SHP77 treated with DMSO at 0.1 percent for 48 hours (cell line): ENCODE measurements at places on chromosomes 1 and 21.
A peak's percentile ranks its signal among the peaks of the same experiment; 100 is the strongest.

GRCh38 chr1:54819733-54820132 is 18.6 kb upstream of the TTC22 start:
- no peak for DNase-seq

DNA sequence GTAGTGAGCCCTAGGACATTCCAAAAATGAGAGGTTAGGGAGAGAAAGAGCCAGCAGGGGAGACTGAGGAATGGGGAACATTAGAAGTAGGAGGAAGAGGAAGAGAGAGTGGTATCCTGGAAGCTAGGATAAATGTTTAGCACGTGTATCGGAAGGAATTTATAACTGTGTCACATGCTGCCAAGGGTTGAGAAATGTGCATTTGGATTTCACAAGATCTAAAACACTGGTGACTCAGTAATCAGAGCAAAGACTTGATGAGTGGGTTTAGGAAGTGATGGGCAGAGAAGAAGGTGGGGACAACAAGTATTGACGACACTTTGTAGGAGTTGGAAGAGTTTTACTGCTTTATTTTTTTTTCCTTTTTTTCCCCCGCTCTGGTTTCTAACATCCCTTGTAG is 193.9 kb downstream of the FMN2 start:
- DNase-seq: no peak

DNA sequence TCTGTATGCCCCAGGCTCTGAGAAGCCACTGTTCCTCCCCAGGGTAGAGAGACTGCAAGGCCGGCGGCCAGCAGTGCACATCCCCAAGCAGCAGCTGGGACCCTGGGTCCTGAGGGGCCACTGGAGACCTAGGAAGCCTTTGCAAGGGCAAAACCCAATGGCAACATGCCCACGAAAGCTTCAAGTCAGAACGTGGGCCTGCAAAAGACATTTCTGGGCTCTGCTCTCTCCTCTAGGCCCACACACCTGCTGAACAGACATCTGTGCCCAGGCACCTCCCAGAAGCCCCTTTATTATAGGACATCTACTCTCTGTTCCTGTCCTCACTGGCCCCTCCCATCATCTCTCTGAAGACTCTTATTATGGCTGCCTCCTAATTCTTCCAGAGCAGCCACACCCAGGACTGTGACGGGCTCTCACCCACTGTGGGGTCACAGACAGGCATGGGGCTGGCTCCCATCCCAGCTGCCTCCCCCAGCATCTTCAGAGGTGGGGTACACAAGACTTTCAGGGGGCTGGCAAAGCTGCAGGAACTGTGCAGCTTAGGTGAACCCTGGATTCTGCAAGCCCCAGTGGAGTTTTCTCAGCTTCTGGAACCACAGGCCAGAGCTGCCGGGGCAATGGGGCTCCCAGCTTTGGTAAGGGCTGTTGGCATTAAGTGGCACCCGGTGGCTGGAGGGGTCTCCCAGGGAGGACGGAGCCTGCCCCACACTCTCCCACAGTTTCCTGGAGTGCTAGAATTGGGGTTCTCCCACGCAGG is 12.6 kb downstream of the TRIM11 start:
- DNase-seq: no peak

DNA sequence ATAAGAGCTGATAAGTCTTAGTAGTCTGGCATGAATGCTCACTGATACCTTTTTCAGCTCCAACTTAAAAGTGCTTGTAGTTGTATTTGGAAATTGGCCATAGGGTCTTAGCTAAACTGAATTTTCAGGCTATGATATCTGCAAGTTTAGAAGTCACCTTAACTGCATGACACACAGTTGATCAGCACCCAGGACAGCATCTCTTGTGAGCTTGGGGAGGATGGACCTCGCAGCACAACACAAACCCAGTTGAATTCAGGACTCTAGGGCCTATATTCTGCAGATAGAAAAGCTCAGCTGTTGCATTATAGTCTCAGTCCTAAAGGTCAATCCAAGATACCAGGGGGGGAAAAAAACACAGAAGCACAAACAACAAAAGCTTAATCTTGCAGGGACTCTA is 394.3 kb downstream of the KCNH1 start:
- DNase-seq: no peak

DNA sequence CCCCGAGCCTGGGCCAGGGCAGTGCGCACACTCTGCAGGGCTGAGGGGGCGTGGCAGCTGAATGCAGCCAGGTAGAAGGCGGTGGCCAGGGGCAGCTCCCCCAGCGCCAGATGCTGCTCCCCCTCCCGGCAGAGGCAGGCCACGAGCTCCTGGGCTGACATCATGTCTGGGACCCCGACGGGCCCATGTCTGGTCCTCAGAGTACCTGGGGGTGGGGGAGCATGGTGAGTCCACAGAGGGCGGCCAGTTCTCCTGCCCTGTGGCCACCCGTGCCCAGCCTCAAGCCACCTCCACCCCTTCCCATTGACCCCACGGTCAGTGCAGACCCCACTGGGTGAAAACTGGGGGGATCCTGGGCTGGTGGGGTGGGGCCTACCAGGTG is 838 bp downstream of the TTC34 start:
- no peak for DNase-seq

GRCh38 chr1:236168716-236169429 is 26.5 kb downstream of the GPR137B start:
- DNase-seq: no peak

DNA sequence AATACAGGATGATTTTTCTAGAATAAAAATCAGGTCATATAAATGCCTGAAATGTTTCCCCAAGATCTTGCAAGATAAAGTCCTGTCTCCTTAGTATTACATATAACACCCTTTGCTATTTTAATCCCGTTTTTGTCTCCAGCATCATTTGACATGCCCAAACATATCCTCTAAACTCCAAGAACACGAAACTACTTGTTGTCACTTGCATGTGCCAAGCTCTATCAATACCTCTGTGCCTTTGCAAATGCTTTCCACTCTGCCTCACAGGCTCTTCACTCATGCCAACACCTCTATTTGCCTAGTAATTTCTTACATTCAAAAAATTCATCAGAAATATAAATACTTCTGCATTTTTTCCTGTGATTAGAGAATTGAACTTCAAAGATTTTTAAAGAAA is 37.9 kb downstream of the LRRIQ3 start:
- DNase-seq: no peak

DNA sequence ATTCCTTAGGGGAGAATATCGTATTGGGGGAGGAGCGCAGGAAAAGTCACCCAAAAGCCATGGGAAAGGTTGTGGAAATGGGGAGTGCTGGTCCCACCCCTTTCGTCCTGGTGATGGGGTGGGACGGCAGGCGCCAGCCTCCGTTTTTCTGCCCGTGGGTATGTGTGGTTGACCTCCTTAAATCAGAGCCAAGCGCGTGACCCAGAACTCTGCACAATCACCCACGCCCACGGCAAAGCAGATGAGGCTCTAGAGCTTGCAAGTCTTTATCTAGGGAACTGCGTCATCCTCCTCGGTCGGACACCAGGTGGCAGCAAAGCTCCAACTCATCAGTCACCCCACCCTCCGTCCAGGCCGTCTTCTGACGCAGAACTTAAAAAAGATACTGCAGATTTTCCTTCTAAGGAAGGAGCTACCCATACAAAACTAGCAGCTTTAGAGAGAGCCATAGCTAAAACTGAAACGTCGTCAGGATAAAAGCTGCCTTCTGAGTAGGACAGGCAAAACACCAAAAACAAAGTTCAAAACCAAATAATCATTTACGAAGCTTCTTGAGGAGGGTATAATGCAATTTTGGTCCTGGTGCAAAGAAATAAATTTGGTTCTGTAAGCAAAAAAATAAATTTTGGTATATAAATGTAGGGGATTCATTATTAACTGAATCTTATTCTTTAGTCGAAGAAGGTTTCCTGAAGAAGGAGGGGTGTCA is 62.0 kb downstream of the TBX19 start:
- DNase-seq: peak; percentile 74

- no peak for DNase-seq
Measured at GRCh38 chr1:241589521-241589920, 50.6 kb downstream of the CHML start.

DNA sequence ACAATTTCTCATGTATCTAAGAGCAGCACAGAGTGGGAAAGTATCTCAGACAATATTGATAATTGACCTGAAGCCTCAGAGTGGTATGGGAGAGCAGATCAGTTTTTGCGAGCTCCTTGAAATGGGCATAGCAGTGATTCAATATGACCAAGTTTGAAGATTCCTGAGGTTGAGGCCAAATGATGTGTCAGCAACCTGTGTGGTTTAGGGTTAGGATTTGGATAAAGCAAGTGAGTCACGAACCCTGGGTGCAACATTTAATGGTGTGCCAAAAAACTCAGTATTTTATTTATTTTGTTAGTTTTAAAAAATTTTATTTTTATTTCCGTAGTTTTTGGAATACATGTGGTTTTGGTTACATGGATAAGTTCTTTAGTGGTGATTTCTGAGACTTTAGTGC is 92.5 kb upstream of the C21orf91 start:
- no peak for DNase-seq

DNA sequence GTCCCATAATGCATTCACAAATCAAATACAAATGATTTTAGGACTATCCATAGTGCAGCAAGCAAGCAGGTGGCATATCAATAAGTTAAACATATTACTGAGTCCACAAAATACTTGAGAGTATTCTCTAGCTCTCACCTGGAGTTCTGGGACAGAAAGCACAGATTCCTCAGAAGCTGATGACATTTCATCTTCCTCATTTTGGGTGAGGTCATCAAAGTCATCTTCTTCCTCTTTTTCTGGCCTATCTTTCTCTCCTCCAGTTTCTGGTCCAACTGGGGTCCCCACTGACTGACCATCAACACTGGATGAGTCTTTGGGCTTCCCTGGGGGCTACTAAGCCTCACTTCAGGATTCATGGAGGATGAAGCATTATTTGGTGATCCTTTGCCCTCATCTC is 38.9 kb downstream of the YY1AP1 start:
- no peak for DNase-seq

DNA sequence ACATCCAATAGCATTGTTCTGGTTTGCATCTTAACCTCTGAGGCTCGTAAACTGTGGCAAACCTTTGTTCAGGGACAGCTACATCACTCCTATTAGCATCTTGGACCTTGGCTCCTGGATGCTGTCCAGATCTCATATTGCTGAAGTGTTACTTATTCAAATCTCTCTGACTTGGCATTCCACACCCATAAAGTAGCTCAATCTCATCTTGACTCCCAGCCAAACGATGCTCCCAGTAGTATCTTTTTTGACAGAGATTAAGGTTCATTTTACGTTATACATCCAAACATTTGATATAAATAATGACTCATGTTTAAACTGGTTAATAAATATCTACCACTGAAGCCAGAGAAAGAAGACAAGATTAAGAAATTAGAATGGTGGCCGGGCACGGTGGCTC is 4.4 kb upstream of the FLVCR1 start:
- no peak for DNase-seq

DNA sequence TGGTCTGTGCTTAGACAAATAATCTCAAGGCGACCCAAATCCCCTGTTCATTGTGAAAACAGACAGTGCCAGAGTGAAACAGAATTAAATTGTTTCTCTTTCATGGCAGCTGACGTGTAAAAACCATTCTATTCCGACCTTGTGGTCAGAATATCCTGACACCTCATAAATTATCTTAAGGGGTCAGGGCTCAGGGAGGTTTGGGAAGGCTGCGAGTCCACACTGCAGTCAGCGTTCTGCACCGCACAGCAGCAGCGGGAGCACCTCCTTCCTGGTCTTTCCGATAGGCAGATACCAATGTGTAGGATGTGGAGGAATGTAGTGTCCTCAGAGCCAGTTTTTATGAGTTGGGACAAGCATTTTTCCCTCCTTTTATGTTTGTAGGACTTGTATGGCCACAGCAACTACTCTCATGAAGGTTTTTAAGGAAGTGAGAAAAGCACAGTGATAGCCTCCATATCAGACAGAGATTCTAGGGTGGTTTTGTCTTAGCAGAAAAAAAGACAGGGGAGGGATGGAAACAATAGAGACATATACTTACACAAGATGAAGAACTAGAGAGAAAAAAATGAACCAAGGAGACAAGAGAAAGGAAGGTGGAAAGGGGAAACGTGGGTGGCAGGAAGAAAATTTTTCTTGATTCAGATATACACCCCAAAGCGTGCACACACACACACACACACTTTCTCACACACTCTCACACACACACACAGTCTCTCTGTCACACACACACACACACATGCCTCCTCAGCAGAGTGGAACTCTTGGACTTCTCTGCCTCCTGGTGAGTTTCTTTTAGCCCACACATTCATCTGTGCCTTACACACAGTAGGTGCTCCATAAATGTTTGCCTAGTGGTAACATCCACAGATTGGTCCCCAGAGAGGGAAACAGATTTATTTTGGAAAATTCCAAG is 68.6 kb downstream of the NTMT2 start:
- no peak for DNase-seq

DNA sequence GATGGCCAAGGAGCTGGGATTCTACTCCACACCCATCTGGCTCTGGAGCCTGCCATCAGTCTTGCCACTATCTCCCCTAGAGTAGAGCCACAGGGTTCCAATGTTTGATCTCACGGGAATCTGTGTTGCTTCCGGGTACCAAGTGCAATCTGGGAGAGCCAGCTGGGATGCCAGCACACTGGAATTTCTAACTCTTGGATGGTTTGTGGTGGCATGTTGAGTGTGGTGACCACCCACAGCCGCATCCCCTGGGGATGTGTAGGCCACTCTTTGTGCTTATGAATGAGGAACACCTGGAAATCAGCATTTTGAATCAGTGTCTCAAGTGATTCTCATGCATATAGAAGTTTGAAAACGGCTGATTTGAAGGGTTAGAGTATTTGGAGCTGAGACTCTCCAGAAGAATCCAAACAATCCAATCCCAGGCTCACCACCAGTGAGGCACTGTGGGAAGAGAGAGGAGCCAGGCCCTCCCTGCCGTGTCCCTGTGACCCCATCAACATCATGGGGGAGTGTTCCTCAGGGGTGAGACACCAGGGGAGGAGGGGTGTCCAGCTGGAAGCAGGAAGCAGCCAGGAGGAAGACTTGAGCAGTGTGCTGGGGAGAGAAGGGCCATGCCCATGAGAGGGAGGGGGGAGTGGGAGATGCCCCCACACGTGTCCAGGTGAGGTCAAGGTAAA is 13.4 kb downstream of the FBLIM1 start:
- DNase-seq: no peak
